ENCODE measurements at places on chromosomes 13 and 19.
A peak's percentile ranks its signal among the peaks of the same experiment; 100 is the strongest.

GRCh38 chr19:47778049-47778953 lies at the start of gene SELENOW:
SELENOW (plus strand) TSS chr19:47778703; CDS start chr19:47778786, 83 bp downstream.
- DNase-seq, result peak; percentile 57

- no peak for DNase-seq
Observed at GRCh38 chr13:93843082-93843481, 616.5 kb downstream of the GPC6 start.

DNA sequence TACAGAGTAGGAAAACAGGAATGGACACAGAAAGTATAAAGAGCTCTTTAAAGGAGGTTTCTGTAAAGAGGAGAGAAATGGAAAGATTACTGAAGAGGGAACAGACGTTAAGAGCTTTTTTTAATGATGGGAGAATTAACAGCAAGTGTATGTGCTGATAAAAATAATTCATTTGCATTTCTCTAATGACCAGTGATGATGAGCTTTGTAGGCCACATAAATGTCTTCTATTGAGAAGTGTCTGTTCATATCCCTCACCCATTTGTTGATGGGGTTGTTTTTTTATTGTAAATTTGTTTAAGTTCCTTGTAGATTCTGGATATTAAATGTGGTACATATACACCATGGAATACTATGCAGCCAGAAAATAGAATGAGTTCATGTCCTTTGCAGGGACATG lies 40.0 kb downstream of the MYO16 start:
- DNase-seq, result no peak

- no peak for DNase-seq
Observed at GRCh38 chr13:48983331-48983730, 7.6 kb downstream of the FNDC3A start.

DNA sequence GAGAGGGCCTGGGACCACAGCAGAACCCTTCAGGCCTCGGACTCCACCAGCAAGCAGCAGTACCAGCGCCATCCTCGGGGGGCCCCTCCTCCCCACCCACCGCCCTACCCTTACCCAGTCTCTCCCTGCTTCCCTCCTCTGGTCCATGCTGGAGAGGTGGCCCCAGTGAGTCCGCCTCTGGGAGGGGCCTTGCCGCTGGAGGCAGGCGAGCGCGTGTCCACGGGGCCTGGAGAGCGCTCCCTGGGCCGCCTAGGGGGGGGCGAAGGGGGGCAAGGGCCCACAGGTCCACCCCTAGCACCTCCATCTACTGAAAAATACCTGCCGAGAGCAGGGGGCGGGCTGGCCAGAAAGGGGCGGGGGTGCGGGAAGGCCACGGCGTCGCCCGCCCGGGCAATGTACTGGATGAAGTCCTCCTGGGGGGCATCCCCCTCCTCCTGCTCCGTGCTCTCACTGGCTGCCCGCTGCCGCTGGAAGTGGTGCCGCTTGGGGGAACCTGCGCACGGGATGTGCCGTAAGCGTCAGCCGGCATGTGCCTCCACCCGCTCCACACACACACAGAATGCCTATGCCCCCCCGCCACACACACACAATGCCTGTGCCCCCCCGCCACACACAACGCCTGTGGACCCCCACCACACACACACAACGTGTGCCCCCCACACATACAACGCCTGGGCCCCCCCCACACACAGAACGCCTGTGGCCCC lies 6.9 kb downstream of the CBARP start:
- no peak for DNase-seq

DNA sequence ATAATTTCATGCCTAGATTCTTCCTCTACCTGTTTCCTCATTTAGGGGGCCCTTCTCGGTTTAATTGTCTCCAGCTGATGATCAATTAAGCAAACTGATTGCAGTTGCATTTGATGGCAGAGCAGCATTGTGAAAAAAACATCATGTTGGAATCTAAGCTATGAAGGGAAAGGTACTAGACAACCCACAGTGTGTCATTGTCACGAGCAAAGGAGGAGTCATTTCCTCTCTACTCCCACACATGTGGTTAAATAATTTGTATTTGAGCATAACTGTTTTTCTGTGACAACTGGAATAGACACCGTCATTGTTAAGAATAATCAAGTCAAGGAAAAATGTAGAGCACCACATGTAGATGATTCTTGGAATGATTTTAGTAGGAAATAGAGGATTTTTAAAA lies 240.3 kb downstream of the DCT start:
- DNase-seq, result peak; percentile 2

DNA sequence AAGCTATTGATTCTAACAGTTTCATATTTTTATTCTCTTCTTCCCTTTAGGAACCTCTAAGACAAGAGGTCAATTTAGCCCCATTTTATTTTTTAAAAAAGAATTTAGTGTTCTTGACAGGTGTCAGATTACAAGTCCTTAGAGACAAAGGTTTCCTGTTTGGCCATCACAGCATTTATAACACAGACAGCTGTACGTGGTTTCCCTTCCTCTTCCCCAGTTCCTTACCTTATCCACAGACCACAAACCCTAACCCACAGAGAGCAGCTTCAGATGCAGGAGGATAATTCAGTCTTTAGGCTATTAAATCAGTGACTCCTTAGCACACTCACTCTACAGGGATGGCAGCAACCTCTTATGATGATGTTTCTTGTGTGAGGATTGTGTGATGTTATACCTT lies 1210.1 kb downstream of the DIAPH3 start:
- DNase-seq, result no peak

DNA sequence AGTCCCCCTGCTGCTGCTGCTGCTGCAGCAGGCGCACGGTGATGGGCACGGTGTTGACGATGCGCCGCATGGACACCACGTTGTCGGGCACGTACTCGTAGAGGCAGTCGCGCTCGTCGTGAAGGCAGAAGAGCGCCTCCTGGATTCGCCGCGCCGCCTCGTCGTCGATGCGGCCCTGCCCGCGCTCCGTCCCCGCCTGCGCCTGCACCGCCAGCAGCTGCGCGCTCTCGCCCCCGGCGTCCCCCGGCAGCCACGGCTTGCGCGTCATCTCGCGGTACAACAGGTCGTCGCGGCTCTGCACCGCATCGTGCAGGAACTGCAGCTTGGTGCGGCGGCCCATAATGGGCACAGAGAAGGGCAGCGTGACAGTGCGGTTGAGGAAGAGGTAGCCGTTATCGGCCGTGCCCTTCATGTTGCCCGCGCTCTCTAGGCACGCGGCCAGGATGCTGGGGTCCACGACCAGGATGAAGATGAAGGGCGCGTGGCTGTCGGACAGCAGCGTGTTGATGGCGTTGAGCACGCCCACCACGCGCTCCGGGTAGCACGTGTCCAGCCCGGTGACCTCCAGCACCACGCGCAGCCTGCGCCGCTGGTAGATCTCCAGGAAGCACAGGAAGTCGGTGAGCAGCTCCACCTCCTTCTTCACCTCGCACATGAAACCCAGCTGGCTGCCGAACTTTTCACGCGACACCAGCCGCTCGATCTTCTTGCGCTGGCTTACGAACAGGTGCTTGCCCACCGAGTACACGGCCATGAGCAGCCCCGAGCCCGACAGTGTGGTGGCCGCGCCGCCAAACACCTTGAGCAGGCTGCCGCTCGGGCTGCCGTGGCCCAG lies 8.1 kb downstream of the NKPD1 start:
- DNase-seq, result no peak

DNA sequence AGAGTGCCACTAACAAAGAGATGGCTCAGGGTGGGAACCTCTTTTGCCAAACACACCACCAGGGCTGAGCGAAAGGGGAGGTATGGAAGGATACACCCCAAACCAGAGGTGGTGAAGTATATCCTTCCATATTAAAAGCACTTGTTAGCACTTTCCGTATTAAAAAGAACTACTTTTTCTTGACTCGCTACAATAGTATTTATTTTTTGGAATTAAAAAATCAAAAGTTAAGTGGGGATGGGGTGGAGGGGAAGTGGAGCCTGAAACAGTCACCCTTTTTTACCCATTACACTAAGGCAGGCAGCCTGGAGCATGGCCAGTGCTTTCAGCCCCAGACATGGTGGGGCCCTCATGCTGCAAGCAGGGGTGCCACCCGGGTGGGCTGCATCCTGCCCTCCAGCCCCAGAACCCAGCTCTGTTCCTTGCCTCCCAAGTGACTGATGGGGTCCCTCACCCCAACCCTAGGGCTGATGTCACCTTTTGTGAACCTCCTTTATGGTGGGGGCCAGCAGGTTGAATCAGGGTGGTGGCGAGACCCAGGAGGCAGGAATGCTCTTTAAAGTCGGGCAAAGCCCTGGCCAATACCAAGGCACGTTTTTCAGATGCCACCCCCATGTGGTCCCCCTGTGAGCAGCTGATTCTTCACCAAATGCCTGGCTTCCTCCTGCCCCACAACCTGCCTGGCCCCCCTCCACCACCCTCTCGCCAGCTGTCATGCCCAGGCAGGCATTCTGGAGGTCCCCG lies 31.0 kb downstream of the LYL1 start:
- DNase-seq, result no peak

DNA sequence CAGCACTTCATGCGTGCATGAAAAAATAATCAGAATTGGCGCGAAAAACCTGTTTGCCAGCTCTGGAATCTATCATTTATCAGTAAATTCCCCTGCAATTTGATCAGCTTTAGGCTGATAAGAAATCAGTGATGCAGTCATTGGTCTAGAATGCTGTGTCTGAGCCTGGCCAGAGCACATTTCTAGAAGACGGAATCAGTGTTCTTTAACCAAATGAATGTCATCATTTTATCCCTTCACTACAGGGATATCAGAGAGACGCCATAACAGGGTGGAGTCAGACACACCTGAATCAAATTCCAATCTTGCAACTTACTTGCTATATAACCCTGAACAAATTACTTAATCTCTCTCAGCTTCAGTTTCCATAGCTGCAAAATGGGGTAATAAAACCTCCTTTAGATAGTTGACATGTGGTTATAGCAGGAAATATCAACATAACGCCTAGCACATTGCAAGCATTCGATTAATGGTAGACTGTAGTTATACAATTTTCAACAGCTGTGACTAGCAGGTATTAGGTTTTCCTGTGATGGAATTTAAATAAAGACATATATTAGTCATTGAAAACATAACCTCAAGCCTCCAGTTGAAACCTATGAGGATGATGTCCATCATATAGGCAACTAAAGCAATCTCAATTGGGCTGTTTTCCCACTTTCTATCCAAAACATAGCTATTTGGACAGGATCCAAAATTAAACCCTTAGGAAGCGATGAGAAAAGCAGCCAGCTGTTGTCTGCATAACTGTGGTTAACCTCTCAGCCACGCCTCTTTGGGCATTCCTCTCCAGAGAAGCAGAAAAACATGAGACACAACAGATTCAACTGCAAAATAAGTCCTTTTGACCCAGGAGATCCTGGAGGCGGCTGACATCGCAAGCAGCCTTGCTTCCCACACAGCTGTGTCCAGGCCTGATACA lies 51.6 kb upstream of the UBL3 start:
- DNase-seq, result no peak

DNA sequence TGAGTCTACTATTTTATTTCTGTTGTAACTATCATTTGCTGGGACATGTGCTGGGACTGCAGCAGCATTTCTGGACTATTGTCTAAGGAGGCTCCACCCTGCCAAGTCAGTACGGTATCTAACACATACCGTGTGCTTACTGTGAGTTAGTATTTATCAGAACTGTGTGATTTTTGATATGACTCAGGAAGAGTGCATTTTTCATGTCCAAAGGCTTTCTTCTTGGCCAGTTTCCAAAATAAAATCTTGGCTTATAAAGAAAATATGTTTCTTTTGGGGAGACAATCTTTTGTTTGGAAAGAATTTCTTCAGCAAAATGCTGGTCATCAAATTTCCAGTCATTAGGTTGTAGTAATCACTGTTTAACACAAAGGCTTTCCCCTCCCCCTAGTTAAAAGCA lies 11.6 kb downstream of the PARP4 start:
- DNase-seq, result no peak

GRCh38 chr19:49188626-49189200 lies 31.1 kb downstream of the TRPM4 start:
- DNase-seq, result no peak

DNA sequence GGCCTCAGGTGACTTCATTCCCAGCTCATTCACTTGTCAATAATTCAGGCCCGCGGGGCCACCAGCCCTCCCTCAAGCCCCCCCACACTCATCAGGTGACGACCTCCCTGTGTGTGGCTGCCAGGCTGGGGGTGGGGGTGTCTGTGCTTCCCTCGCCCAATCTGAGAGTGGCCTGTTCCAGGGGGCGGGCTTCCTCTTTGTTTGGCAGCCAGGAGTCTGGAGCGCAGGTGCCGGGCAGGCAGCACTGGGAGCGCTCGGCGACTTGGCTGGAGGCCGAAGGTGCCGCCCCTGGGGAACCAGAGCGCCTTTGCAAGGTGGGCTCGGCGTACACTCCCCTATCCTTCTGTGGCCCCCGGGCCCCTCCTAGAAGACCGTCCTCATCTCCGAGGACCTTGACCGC lies 5.4 kb upstream of the ZNF98 start:
- no peak for DNase-seq

GRCh38 chr13:20399515-20399914 lies 126.1 kb downstream of the CRYL1 start:
- DNase-seq, result no peak

DNA sequence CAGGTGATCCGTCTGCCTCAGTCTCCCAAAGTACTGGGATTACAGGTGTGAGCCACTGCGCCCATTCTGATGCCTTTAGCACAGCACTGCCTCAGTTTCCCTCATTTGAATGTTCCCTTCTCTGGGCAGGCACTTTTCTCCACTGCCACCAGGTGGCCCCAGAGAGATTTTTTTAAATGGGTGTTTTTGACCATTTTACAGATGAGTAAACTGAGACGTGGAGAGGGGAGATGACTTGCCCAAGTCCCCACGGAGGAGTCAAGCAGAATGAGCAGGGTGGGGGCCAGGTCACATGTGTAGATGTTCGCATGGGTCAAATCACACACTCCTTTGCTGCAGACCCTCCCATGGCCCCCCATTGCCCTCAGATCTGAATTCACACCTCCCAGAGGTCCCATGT lies 3.2 kb upstream of the PDE4C start:
- no peak for DNase-seq

- no peak for DNase-seq
Observed at GRCh38 chr19:38889803-38890202, 9.6 kb downstream of the SIRT2 start.

DNA sequence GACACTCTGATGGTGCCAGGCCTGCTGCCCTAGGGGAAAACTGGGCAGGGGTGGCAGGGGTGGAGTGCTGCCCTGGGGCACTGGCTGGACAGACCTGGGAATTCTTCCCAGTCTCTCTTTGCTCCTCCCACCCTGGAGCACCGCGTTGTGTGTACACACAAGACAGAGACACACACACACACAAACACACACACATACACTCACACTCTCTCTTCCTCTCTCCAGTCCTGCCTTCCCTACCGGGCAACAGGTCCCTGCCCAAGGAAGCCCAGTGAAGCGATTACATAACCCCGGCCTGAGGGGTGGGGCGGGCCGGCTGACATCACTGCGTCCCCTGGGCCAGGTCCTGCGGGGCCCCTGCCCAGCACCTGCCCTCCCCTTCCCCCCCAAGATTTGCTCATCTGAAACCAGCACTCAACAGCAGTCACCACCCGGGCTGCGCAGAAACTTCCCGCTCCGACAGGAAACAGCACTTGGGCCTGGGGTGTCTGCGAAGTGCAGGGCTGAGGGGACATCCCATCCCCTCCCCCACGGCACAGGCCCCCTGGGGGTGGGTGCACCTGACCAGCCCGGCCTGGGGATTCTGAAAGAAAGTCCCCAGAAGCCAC lies 1.2 kb downstream of the MKNK2 start:
- no peak for DNase-seq

Data from stimulated activated CD4-positive, alpha-beta T cell treated with anti-CD3 and anti-CD28 coated beads, TNF-alpha, amount 100 ng/mL, for 48 hours (primary cell).